GM06990 (cell line): ENCODE measurements at places on chromosomes 7 and 10.
A peak's percentile ranks its signal among the peaks of the same experiment; 100 is the strongest.

GRCh38 chr7:147999962-148000361 is 590.6 kb upstream of the C7orf33 start:
- no peak for DNase-seq

- no peak for DNase-seq
Measured at GRCh38 chr10:93462881-93463280, 19.3 kb downstream of the MYOF start.

DNA sequence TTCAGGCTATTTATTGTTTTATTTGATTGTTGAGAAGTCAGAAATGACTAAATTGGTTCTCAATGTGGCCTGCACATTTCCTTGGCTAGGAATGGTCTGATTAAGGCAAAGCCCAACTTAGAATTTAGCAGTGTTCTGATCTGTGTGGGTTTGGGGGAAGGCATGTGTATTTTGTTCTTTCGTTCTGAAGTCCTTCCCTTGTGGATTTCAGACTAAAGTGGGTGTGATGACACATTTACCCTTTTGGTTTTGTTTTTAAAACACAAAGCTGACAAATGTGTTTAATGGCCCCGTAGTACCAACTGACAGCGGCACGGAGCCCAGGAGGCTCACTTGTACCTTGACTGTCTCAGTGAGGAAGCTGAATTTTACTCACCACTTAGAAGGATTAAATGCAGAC is 452.3 kb upstream of the GALNT17 start:
- DNase-seq, result no peak

GRCh38 chr10:34539533-34540315 is 275.4 kb downstream of the PARD3 start:
- peak; percentile 34 for DNase-seq

DNA sequence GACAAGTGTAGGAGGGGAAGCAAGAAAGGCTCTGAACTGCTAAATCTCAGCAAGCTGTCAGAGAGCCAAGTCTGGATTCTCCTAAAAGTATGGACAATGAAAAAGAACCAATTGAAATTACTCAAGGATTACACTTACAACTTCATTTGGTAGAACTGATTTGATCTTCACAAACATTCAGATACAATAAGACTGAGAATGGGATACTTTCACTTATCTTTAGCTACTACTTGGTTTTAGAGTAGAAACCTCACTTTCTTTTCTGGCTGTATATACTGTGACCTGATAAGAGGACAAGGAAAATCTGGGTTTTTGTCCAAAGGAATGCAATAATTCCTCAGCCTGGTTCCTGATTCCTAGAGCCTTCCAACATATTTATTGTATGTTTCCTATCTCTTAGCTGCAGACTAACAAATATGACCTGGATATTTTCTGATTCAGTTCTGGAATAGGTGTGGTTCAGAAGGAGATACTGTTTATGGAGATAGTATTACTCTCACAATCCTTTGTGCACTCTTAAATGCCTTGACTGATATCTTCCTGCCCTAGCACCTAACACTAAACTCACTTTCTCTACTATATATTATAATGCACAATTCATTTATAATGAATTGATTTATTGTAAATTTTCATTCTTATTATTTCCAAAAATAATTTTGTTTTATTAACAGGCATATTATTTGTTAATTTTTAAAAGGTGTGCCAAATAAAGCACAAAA is 7.3 kb downstream of the SEMA3A start:
- DNase-seq, result no peak

DNA sequence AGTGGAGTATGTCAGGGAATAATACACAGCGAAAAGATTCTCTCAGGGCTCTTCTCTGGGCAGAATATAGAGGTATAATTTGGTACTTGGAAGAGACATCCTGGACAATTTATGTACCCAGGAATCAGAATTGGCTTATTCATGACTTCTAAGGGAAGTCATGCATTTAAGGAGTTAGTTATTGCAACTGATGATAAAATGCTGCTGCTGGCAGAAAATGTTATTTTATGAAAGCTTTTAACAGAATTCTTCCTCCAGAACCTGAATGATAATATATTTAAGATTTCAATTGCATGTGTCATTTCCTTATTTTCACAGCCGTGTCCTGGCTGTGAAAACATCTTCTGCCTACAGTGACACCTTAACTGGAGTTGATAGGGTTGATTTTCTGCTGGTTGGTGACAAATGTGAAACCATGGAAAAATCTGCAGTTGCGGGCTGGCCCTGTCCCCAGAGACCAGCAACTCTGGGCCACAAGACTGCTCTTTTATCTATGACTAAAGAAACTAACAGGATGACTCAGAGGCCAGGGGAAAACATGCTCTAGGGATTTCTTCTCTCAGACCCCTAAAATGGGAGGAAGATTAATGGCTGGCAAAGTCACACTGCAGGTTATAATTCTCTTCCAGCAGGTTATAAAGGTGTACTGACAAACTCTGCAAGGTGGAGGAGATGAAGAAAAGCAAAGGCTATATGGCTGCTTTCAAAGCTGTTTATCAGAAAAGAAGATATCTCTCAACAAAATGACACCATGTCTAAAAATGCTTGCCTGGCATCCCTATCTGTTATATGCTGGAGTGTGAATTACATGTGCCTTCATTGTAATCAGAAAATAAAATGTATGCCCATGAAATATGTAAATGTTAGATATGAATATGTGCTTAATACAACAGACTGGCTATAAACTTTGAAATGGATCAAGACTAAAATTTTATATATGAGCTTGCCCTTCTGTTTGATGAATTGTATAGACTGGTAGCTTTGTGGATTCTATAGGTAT is 12.1 kb upstream of the TRUB1 start:
- peak; percentile 26 for DNase-seq
